Upper lobe of left lung (tissue), 6 donors: ENCODE measurements at places on chromosomes 3 and 15. TPM values are rescaled to one million over a fixed set of nuclear protein-coding genes. Genes with fewer than 3 reads are reported as not detected.

DNA sequence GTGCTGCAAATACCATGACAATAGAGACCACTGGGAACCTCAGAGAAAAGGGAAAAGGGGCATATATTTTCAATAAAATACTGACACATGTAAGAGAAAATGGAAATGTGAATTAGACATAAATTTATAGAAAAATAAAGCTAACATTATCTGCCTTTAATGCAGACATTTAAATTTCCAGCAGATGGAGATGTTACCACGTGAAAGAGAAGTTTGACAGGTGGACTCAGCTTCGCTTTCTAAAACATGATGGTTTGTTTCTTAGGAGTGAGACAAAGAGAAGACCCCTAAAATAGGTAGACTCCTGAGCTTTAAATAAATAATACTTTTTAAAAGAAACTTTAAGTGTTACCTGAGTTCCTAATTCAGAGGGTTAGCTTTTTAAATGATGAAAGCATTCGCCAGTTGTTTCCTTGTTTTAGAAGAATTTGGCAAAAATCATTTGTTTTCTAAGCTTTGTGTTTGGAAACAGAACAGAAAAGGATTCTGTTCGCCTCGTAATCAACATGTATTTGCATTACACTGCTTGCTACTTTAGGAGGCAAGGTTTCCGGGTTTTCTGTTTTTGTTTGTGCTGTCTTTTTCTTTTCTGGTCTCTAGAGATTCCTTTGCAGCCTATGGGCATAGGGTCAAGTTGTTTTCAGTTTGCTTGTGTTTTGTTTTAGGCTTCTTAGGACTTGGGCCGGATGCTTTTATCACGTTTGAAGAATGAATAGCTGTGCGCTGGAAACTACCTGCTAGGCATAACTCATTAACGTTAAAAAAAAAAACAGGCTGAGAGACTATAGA lies 271.4 kb downstream of the THSD4 start:
- no peak for DNase-seq
- H3K4me1 ChIP-seq = peaks cover 19% of the 10 kb centered on the region
- H3K36me3 ChIP-seq = no peaks in the 10 kb centered on the region
- H3K27me3 ChIP-seq = no peaks in the 10 kb centered on the region

- peaks cover 6% of the 10 kb centered on the region for H3K4me1 ChIP-seq
- no peaks in the 10 kb centered on the region for H3K36me3 ChIP-seq
- H3K27ac ChIP-seq = no peak overlapping the region
- no peaks in the 10 kb centered on the region for H3K27me3 ChIP-seq
These were observed 24.6 kb upstream of the SRP14 start for GRCh38 chr15:40063563-40064011.

- DNase-seq = peak; percentile 88
- no peaks in the 10 kb centered on the region for H3K27me3 ChIP-seq
- H3K4me1 ChIP-seq = peaks cover 15% of the 10 kb centered on the region
- H3K36me3 ChIP-seq = peaks cover 8% of the 10 kb centered on the region
- H3K27ac ChIP-seq = peak within 1 kb of the TSS; percentile 82
These were observed at the start of gene ZNF660 for GRCh38 chr3:44584646-44585501. Gene ZNF660, plus strand, starts transcription at chr3:44584964. Its CDS starts 9,230 bp downstream, at chr3:44594194.

- no peaks in the 10 kb centered on the region for H3K27me3 ChIP-seq
- H3K36me3 ChIP-seq = peaks cover 9% of the 10 kb centered on the region
- no peak overlapping the region for H3K27ac ChIP-seq
- DNase-seq = no peak
- H3K4me3 ChIP-seq = no peak overlapping the region
These were observed 45.1 kb upstream of the PLXND1 start for GRCh38 chr3:129651435-129652202.

GRCh38 chr3:50358355-50358910 lies 888 bp downstream of the TMEM115 start:
- H3K27me3 ChIP-seq = no peaks in the 10 kb centered on the region
- peak overlapping the region; percentile 68 for H3K4me3 ChIP-seq
- DNase-seq = no peak
- H3K4me1 ChIP-seq = peaks cover 36% of the 10 kb centered on the region
- H3K36me3 ChIP-seq = peaks cover 18% of the 10 kb centered on the region

DNA sequence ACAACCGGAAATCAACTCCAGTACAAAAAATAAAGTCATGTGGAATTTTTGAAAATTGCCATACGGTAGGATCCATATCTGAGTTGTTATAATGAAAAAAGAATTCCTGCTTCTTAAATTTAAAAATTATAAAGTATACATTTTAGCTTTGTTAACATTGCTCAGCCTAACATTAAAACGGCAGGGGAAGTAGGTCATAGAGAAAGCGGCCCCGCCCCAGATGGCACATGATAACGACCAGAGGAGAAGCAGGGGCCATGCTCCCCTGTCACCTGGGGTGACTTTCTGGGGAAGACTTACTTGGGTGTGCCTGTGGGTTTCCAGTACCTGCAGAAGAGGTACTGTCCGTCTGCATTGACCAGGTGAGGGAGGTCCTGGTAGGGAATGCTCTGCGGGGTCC lies 921 bp downstream of the MGLL start:
- H3K27me3 ChIP-seq = no peaks in the 10 kb centered on the region
- H3K4me3 ChIP-seq = no peak overlapping the region
- peak; percentile 69 for DNase-seq
- H3K27ac ChIP-seq = peak overlapping the region; percentile 85
- H3K4me1 ChIP-seq = peaks cover 50% of the 10 kb centered on the region
- H3K36me3 ChIP-seq = no peaks in the 10 kb centered on the region

- DNase-seq = peak; percentile 73
- H3K36me3 ChIP-seq = no peaks in the 10 kb centered on the region
These were observed at the start of gene ALDH1L1 for GRCh38 chr3:126180477-126181397. Gene ALDH1L1, minus strand, starts transcription at chr3:126180586. Its CDS starts 19,607 bp downstream, at chr3:126160979.

DNA sequence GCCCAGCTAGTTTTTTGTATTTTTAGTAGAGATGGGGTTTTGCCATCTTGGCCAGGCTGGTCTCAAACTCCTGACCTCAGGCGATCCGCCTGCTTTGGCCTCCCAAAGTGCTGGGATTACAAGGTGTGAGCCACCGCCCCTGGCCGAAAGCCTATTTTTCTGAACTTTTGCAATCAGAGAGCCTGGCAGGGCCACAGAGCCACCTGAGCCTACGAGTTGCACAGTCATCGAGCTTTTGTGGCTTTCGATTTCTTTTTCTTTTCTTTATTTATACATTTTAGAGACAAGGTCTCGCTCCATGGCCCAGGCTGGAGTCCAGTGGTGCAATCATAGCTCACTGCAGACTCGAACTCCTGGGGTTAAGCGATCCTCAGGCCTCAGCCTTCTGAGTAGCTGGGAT lies 140.4 kb downstream of the NSMCE3 start:
- H3K27me3 ChIP-seq = no peaks in the 10 kb centered on the region
- H3K36me3 ChIP-seq = no peaks in the 10 kb centered on the region
- H3K4me3 ChIP-seq = no peak overlapping the region
- DNase-seq = no peak
- no peaks in the 10 kb centered on the region for H3K4me1 ChIP-seq

- H3K27ac ChIP-seq = no peak overlapping the region
- H3K4me1 ChIP-seq = no peaks in the 10 kb centered on the region
- H3K36me3 ChIP-seq = no peaks in the 10 kb centered on the region
- no peaks in the 10 kb centered on the region for H3K27me3 ChIP-seq
- no peak overlapping the region for H3K4me3 ChIP-seq
- DNase-seq = peak; percentile 64
These were observed 79.4 kb upstream of the VEPH1 start for GRCh38 chr3:157582637-157582973.

GRCh38 chr15:80577552-80578205 lies 117.4 kb upstream of the ABHD17C start:
- no peaks in the 10 kb centered on the region for H3K27me3 ChIP-seq
- no peak overlapping the region for H3K4me3 ChIP-seq
- H3K4me1 ChIP-seq = no peaks in the 10 kb centered on the region
- no peak overlapping the region for H3K27ac ChIP-seq
- H3K36me3 ChIP-seq = no peaks in the 10 kb centered on the region

DNA sequence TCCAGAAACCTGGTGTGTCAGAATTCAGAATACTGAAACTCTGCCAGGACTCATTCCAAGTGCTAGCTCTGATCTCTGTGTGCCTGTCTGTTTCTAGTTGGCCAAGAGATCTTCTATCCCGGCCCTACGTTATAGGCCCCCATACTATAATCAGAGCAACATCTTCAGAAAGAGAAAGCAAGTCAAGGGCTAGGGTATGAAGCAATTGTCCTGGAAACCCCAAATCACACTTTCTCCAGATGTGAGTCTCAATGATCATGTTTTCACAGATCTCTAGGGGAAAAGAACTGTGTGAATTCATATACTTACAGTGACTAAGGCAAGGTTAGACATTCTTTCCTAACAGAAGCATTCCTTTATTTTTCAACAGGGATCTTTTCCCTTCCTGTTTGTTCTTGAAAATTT lies 309.7 kb downstream of the SLC9A9 start:
- peak overlapping the region; percentile 25 for H3K27ac ChIP-seq
- no peaks in the 10 kb centered on the region for H3K27me3 ChIP-seq
- peaks cover 4% of the 10 kb centered on the region for H3K4me1 ChIP-seq
- H3K4me3 ChIP-seq = no peak overlapping the region
- H3K36me3 ChIP-seq = no peaks in the 10 kb centered on the region

DNA sequence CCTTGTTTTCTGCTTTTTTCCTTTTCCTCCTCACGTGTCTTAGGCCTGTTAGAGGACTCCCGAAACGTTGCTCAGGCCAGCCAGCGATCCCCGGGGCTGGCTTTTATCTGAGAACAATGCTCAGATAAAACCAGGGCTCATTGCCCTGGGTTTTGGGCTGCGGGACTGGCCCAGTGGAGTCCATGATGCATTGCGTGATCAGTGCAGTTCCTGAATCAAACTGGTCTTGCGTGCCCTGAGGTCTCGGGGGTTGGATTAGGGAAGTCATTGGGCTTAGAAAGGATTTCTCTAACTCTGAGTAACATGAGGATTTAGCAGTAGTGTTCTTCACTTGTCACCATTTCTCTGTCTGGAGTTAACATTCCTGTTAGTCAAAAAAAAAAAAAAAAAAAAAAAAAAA lies 66.3 kb downstream of the CCR1 start:
- H3K36me3 ChIP-seq = no peaks in the 10 kb centered on the region
- peaks cover 4% of the 10 kb centered on the region for H3K4me1 ChIP-seq
- H3K4me3 ChIP-seq = no peak overlapping the region

DNA sequence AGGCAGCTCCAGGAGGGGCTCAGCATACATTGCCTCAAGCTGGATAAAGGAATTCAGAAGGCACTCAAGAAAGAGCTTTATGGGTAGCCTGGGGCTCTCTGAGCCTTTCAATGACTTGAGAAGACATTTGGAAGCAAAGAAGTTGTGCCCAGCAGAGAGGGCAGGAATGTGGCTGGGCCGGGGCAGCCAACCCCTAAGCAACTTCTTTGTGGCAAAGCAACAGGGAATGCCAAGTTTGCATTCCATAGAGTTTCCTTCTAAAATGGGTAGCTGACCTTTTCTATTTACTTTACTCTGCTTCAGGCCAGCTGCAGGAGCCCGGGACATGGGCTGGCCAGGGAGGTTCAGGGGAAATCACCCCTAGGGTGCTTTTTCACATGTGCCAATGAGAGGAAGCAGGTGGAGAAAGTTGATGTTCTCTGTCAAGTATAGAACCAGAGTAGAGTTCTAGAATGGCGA lies 45.6 kb downstream of the CCDC12 start:
- no peak overlapping the region for H3K4me3 ChIP-seq
- H3K4me1 ChIP-seq = peaks cover 100% of the 10 kb centered on the region
- H3K27me3 ChIP-seq = no peaks in the 10 kb centered on the region
- no peak for DNase-seq
- peaks cover 7% of the 10 kb centered on the region for H3K36me3 ChIP-seq
- H3K27ac ChIP-seq = peak overlapping the region; percentile 83

DNA sequence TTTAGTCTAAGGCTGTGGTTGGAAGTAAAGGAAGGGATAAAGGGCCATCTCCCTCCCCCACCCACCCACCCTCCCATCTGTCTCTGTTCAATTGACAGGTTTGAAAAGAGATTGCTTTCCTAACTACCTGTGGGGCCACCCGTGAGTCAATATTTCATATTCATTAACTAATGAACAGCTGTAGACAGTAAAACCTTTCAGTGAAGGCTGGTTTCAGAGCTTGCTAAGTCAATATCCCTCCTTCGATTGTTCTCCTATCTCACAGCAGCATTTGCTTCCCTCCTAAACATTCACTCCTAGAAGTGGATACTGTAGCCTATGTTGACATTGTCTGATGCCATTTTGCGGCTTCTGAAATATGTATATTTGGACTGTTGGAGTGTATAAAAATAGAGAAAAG lies 85.9 kb upstream of the SYNPR start:
- H3K27me3 ChIP-seq = no peaks in the 10 kb centered on the region
- no peak overlapping the region for H3K4me3 ChIP-seq
- no peaks in the 10 kb centered on the region for H3K36me3 ChIP-seq
- no peak overlapping the region for H3K27ac ChIP-seq
- no peak for DNase-seq

DNA sequence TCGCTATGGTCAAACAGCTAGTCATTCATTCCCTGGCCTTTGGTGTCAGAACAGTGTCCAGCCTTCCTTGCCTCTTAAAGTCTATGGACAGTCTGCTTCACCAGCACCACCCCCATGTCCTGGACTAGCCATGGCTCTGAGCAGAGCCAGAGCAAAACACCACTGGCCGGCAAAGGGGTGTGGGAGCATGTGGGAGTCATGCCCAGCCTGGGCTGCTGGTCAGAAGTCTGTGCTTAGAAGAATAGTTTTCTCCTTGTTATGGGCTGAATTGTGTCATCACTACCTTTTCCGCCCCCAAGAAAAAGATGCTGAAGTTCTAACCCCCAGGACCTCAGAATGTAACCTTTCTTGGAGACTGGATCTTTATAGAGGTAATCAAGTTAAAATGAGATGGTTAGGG lies 132.9 kb upstream of the LPP start:
- H3K4me3 ChIP-seq = no peak overlapping the region
- H3K27me3 ChIP-seq = no peaks in the 10 kb centered on the region
- H3K27ac ChIP-seq = no peak overlapping the region
- H3K4me1 ChIP-seq = no peaks in the 10 kb centered on the region

DNA sequence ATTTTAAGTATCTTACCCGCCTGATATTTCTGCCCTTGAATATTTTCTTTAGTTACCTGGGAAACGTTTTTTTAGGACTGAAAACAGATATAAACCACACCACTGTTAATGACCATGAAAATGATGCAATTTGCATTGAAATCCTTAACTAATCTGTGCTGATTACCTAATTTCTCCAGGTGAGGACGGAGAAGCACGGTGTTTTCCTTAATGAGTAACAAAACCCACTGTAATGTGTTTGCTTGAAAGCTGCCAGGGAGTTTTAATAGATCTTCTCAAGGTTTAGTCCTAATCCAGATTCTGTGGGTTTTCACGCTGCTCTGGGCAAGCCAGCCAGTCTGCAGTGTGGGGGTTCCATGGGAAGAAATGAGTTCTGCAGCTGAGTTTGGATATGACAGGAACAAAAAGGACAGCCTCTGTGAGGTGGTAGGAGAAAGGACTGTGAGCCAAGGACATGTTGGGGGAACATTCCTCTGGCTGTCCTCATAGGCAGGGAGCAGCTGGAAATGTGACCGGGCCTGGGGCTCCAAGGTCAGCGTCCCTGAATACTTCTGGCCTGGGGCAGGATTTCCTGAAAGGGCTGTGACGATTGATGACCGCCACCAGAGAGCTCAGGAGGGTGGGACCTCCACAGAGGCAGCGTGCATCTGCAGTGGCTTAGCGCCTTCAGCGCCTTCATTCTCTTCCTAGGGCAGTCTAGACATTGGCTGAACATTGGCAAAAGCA lies 18.6 kb downstream of the THSD4 start:
- no peaks in the 10 kb centered on the region for H3K4me1 ChIP-seq
- no peaks in the 10 kb centered on the region for H3K36me3 ChIP-seq
- no peak overlapping the region for H3K27ac ChIP-seq
- DNase-seq = no peak
- H3K27me3 ChIP-seq = no peaks in the 10 kb centered on the region

The CTXN2 gene
- not detected for total RNA-seq

The ECE2 gene
- total RNA-seq = not detected

The FBLN2 gene
- 6.6 TPM for total RNA-seq

The HYPK gene
- total RNA-seq = 41.9 TPM

The TRPM1 gene
- total RNA-seq = not detected
